ENCODE measurements at places on chromosomes 2 and 18.

GRCh38 chr2:71462641-71463341, 9.4 kb downstream of the DYSF start:
- DNase-seq: no peak

- DNase-seq: no peak
Measured at GRCh38 chr18:48943736-48944527, 6.8 kb downstream of the SMAD7 start.

DNA sequence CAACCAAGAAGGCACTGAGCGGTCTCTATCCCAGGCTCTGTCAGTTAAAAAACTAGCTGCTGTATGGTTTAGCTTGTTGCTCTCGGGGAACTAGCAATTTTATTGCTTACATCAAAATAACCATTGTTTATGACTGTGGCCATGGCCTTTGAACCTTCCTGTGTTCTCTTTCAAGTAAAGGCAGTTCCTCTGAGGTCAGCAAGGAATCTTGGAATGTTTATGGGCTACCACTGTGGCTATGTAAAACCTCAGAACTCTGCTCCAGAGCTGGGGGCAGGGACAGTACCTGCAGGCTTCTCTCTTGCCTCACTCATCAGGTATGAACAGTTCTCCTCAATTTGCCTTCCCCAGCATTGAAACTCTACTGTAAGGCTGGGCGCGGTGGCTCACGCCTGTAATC, 416.0 kb upstream of the NETO1 start:
- no peak for DNase-seq

DNA sequence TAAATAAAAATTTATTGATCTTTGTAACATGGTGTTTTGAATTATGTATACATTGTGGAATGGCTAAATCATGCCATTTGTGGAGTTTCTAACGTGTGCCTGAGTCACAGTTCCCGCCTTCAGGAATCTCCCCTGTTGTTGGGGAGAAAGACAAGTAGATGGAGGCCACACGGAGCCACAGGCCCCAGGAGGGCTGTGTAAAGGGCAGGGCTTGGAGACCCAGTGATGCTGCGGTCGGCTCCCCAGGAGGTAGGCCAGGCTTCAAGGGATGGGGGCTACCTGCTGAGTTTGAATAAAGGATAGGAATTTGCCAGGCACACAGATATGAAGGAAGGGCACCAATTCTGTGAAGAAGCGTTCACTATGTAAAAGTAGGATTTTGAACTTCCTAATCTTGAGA, 257.1 kb downstream of the GBX2 start:
- no peak for DNase-seq
